ENCODE measurements at places on chromosomes 1 and 21.
A peak's percentile ranks its signal among the peaks of the same experiment; 100 is the strongest.

DNA sequence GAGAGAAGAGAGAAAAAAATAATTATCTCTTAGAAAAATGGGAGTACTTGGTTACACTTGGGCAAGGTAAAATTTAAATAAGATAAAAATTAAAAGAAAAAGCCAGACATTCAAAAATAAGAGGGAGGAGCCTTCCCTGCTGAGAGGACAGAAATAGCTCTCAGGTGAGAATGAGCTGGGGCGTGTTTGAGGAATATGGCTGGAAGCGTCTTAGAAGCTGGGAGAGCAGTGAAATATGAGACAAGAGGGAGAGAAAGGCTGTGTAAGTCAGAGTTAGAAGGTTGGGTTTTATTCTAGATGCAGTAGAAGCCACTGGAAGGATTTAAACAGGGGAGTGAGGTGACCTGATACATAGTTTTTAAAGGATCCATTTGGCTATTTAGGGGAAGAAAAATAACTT, 154.2 kb upstream of the L1TD1 start:
- H3K4me1 ChIP-seq: no peaks in the 10 kb centered on the region
- no peaks in the 10 kb centered on the region for H3K27me3 ChIP-seq
- H3K27ac ChIP-seq: no peak overlapping the region
- no peak overlapping the region for H3K4me3 ChIP-seq
- no peaks in the 10 kb centered on the region for H3K36me3 ChIP-seq

GRCh38 chr1:205812271-205812877, 624 bp downstream of the SLC41A1 start:
- no peaks in the 10 kb centered on the region for H3K27me3 ChIP-seq
- H3K4me1 ChIP-seq: no peaks in the 10 kb centered on the region
- H3K36me3 ChIP-seq: no peaks in the 10 kb centered on the region
- DNase-seq: peak; percentile 26

DNA sequence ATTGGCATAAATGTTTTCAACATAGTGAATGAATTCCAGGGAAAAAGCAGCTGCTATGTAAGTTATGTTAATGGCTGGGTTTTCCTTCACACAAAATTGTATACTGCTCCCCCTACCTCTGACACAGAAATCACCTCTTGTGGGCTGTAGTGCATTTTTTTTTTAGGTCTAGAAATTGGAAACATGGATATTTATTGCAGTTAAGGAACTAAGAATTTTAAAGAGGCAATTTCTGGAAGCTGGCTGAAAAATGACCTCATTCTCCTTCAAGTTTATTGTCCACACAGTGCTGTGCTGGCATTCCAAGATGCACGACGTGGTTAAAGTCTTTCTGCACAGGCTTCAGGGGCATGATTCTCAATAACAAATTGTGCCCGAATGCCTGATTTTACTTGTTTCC, 1424.2 kb downstream of the MRPL39 start:
- no peak overlapping the region for H3K4me3 ChIP-seq
- H3K27ac ChIP-seq: no peak overlapping the region
- H3K27me3 ChIP-seq: no peaks in the 10 kb centered on the region
- no peaks in the 10 kb centered on the region for H3K4me1 ChIP-seq
- no peak for DNase-seq
- H3K36me3 ChIP-seq: no peaks in the 10 kb centered on the region

DNA sequence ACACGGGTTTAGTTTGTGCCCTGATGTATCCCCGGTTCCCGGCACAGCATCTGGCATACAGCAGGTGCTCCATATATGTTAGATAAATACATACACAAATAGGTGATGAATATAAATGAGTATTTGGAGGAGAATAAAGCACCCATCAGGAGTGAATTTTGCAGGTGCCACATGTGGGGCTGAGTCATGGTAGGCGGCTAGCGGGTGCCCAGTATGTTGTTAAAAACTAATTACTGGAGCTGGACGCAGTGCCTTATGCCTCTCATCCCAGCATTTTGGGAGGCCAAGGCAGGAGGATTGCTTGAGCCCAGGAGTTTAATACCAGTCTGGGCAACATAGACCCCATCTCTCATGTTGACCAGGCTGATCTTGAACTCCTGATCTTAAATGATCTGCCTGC, 16.7 kb upstream of the WASF2 start:
- peak overlapping the region; percentile 25 for H3K27ac ChIP-seq
- DNase-seq: no peak
- H3K36me3 ChIP-seq: no peaks in the 10 kb centered on the region

DNA sequence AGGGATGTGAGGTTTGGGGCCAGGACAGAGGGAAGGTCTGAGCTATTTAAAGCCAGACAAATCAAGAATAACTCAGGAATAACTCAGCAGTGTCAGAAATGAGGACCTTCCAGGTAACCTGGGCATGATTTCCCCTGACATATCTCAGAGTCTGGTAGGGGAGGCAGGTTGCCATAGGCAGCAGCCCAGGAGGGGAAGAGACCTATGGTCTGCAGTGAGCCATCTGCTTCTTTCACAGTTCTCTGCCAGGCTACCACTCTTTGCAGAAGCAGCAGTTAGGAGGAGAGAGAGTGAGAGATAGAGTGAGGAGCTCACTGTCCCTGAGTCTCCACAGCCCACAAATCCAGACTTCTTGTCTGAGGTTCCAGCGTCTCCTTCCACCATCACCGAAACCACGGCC, 6.3 kb upstream of the VSIG8 start:
- no peak overlapping the region for H3K4me3 ChIP-seq
- no peaks in the 10 kb centered on the region for H3K27me3 ChIP-seq
- H3K36me3 ChIP-seq: no peaks in the 10 kb centered on the region
- H3K4me1 ChIP-seq: peaks cover 2% of the 10 kb centered on the region

- no peaks in the 10 kb centered on the region for H3K27me3 ChIP-seq
- peak overlapping the region; percentile 66 for H3K27ac ChIP-seq
- H3K4me3 ChIP-seq: no peak overlapping the region
- no peaks in the 10 kb centered on the region for H3K4me1 ChIP-seq
Measured at GRCh38 chr1:118961156-118961555, 27.0 kb downstream of the TBX15 start.

GRCh38 chr1:153293851-153294250, 18.9 kb downstream of the PGLYRP3 start:
- no peak overlapping the region for H3K4me3 ChIP-seq
- no peaks in the 10 kb centered on the region for H3K27me3 ChIP-seq
- DNase-seq: no peak
- no peaks in the 10 kb centered on the region for H3K36me3 ChIP-seq
- no peaks in the 10 kb centered on the region for H3K4me1 ChIP-seq

GRCh38 chr1:978069-978834, 3.6 kb downstream of the PERM1 start:
- H3K4me1 ChIP-seq: peaks cover 6% of the 10 kb centered on the region
- DNase-seq: peak; percentile 56
- peak overlapping the region; percentile 33 for H3K4me3 ChIP-seq
- no peak overlapping the region for H3K27ac ChIP-seq

- H3K27me3 ChIP-seq: peaks cover 3% of the 10 kb centered on the region
- H3K4me1 ChIP-seq: no peaks in the 10 kb centered on the region
Measured at GRCh38 chr21:44359396-44359795, 6.0 kb downstream of the TRPM2 start.

GRCh38 chr1:18640228-18641004, 9.8 kb downstream of the PAX7 start:
- H3K36me3 ChIP-seq: no peaks in the 10 kb centered on the region
- H3K27ac ChIP-seq: no peak overlapping the region
- H3K4me3 ChIP-seq: no peak overlapping the region
- no peak for DNase-seq
- peaks cover 4% of the 10 kb centered on the region for H3K4me1 ChIP-seq

GRCh38 chr1:156493154-156493631, 7.4 kb downstream of the MEF2D start:
- H3K4me3 ChIP-seq: peak overlapping the region; percentile 45
- peak overlapping the region; percentile 68 for H3K27ac ChIP-seq
- no peaks in the 10 kb centered on the region for H3K27me3 ChIP-seq
- peaks cover 72% of the 10 kb centered on the region for H3K4me1 ChIP-seq
- H3K36me3 ChIP-seq: no peaks in the 10 kb centered on the region
